ENCODE measurements at places on chromosomes 6 and 20. TPM values are rescaled to one million over a fixed set of nuclear protein-coding genes. Genes with fewer than 3 reads are reported as not detected.

DNA sequence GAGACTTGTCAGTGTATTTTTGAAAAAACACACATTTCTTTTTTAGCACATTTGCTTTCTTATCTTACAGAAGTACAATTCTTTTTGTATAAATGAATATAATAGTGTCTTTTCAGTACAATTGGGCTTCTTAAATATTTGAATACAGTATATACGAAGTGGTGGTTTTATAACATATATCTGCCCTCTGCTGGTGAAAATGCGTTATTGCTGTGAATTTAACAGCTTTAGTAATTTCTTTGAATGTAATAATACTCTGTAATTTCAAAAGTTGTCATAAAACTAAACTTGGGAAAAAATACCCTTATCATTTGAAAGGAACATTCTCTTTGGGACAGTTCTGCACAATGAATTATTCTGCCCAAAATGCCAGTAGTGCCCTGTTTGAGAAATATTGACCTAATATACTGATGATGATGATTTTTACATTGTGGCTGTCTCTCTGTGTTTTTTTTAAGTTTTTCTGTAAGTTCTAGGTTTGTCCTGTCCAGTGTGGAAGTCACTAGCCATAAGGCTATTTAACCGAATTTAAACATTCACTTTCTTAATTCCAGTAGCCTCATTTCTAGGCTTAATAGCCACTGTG lies 19.0 kb downstream of the SMAP1 start:
- no peak for DNase-seq

RAMACL gene
- 0.30 TPM for total RNA-seq

DNA sequence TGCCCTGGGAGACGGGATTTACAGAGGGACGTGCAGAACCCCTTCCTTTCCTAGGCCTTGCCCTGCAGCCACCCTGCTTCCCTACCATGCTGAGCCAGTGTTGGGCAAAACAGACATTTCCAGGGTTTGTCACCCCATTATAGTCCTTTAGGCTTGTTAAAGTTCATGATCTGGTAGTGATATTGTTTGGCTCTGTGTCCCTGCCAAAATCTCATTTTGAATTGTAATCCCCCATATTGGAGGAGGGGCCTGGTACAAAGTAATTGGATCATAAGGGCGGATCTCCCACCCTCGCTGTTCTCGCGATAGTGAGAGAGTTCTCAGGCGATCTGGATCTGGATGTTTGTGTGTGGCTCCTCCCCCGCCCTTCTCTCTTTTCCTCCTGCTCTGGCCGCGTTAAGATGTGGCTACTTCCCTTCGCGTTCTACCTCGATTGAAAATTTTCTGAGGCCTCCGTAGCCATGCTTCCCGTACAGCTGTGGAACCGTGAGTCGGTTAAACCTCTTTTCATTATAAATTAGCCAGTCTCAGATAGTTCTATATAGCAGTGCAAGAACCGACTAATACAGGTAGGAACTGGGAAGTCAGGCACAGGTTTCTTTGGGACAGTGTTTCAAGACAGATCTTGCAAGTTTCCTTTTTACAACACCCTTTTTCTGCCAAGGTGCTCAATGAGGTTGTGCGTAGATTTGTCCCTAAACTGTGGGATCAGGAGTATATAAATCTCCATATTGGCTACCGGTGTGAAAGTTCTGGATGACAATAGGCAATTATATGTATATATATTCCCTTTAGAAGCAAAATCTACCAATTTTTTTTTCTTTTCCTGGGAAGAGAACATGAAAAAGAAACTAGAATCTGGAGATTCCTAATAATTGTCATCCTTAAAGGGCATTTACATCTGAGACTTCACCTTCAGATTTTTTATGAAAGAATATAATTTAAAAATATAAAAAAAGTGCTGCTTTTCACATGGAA lies 152.1 kb downstream of the SAMD5 start:
- DNase-seq, result peak; percentile 29

DNA sequence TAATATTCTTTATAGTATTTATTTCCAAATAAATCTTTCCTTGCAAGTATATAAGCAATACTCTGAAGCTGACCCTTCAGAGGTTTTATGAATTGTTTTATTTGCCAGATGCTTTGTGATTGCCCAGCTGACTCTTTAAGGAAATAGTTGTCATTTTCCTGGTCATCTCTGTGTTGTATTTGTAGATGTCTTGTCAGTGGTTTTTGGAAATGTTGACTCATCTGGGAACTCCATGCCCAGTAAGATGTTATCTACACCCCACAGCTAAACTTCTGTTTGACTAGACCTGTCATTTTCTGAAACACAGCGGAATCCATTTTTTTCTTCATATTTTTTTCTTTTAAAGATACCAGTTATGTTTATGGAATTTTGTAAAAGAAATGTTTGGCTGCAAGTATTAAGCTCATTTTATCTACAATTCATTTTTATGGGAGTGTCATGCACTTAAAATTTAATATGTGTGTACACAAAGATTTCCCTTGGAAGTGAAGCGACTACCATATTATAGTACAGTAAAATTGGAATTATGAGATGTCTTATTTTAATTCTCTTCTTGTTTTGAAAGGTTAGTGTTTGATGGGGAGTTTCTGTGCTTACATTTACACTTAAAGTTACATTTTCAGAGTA lies 491.0 kb downstream of the NKAIN2 start:
- DNase-seq, result no peak

PACSIN1 gene
- 12.6 TPM for total RNA-seq

GRM1 gene
- total RNA-seq, result 0.41 TPM

GSTA2 gene
- 0.14 TPM for total RNA-seq

RSPH9 gene
- total RNA-seq, result 0.35 TPM

SNRNP48 gene
- 21.4 TPM for total RNA-seq

DNA sequence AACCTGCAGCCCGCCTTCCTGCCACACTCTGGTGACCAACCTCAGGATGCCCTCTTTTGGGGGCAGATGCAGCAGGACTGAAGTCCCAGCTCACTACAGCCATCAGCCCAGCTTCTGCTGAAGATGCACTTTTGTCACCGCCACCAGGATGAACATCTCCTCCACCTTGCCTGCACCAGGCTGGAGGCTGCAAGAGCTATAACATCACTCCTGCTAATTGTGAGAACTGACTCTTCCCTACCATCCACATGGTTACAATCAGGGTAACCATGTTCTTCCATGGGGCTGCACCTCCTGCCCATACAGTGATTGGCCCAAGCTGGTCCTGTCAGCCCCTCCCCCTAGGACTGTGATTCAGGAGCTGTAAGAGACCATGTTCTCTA lies 2.0 kb upstream of the ACTL10 start:
- no peak for DNase-seq

C6orf118 gene
- total RNA-seq, result 0.25 TPM

GRCh38 chr20:46802722-46803121 lies 91.9 kb upstream of the EYA2 start:
- no peak for DNase-seq

GRCh38 chr6:105804424-105804823 lies 281.7 kb upstream of the PRDM1 start:
- no peak for DNase-seq

SLC24A3 gene
- 4.7 TPM for total RNA-seq

DNA sequence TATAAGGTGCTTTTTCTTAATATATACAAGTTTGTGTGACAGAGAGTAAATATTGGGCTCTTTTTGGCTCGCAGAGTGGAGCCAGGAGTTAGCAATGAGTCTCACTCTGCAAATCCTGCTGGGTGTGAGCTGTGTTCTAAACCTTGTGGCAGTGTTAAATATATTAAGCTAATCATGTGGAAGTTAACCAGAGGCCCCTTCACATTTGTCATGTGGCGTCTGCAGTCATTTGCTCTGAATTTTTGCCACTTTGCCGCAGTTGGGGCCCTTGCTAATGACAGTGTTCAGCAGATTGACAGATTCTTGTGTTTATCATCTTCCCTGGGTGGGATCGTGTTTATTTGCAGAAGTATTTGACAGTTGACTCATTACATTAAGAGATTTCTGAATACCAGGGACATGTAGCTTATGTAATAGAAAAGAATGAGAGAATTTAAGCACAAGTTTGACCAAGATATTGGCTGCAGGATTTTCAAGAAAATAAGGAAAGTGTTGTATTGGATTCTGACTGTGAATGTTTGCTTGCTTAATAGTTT lies 37.9 kb downstream of the SPATA2 start:
- no peak for DNase-seq

- no peak for DNase-seq
Observed at GRCh38 chr6:93954584-93954983, 535.2 kb upstream of the EPHA7 start.

GRCh38 chr6:158605266-158605878 lies 39.2 kb downstream of the DYNLT1 start:
- DNase-seq, result peak; percentile 82

GRCh38 chr6:111725446-111726112 lies 119.9 kb upstream of the TRAF3IP2 start:
- DNase-seq, result no peak
